ENCODE measurements at places on chromosomes 5 and 9. TPM values are rescaled to one million over a fixed set of nuclear protein-coding genes. Genes with fewer than 3 reads are reported as not detected.

- no peak for DNase-seq
These were observed 35.7 kb upstream of the PPP1R26 start for GRCh38 chr9:135443797-135444425.

The GKAP1 gene
- 2.3 TPM for total RNA-seq

DNA sequence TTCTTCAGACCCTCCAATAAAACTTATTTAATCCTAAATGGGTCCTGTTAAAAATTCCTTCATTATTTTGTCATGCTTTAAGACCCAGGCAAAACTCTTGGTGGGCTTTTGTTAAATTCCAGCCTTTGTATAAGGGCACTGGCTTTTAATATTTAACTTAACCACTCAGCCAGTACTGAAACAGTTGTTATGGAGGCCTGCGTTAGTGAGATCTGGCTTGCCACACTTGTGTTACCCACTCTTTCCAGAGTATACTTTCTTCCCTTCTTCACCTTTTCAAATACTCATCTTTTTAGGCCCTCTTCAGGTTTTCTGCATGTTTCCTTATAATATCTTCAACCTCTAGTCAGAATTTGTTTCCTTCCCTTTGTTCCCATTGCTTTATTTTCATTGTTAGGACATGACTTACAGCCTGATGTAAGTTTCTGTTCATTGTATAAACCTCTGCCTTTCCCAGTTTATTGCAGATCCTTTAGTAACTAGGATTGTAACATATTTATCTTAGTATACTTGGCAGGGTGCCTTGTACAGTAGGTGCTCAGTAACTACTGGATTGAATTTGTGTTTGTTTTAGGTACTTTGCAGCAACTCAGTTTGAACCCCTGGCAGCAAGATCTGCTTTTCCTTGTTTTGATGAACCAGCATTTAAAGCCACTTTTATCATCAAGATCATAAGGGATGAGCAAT lies 48.8 kb downstream of the LNPEP start:
- DNase-seq, result no peak

The PHF24 gene
- not detected for total RNA-seq

The DAPK1 gene
- total RNA-seq, result 94.7 TPM

The PCDHGC3 gene
- total RNA-seq, result 20.5 TPM
